ENCODE measurements at places on chromosomes 2 and 18.

GRCh38 chr18:22539051-22539765 is 121.5 kb upstream of the CTAGE1 start:
- DNase-seq = no peak

DNA sequence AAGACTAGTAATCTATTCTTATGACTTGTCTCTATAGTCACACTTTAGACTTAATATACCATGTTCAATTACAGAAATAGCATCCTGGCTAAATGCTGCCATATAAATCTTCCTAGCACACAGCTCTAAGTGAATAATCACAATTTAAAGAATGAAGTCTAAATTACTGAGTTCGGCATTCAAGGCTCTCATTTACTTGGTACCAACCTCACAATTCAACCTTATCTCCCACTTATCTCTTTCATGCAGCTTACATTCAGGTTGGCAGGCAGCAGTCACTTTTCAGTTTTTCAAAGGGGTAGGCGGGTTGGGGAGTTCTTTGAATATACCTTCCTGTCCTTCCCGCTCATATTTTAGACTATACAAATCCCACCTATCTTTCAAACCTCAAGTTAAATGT is 1.5 kb downstream of the MMADHC start:
- no peak for DNase-seq

GRCh38 chr2:52539026-52539970 is 1228.3 kb upstream of the CHAC2 start:
- DNase-seq = no peak

DNA sequence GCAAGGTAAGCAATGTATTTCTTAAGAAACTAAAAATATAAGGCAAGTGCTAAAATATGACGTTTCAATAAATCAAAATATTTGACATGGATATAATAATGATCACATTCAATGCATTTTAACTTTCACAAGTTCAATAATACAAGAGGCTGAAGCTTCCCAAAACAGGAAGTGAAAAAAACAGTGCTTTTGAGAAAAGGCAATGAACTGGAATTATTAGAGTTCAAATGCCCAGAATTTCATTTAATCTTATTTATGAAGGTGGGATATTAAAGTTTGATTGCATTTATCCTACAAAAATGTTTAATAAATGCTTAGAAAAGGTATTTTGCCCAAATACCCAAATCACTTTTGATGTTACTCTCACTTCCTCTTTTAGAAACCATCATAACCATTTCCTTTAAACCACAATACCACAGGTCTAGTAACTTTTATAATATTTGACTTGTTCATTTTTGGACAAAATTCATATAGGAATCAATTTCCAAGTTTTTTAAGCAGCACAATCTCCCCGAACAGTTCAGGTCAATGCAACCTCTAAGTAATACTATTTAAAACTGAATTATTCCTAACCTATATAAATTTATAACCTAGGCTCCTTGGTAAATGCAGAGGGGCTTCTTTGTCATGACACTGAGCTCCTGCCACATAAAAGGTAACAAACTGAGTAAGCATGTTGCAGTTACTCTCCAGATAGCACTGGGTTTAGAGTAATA is 2.1 kb downstream of the NCKAP1 start:
- no peak for DNase-seq

- no peak for DNase-seq
These were observed 348.5 kb downstream of the EN1 start for GRCh38 chr2:118498943-118499342.

DNA sequence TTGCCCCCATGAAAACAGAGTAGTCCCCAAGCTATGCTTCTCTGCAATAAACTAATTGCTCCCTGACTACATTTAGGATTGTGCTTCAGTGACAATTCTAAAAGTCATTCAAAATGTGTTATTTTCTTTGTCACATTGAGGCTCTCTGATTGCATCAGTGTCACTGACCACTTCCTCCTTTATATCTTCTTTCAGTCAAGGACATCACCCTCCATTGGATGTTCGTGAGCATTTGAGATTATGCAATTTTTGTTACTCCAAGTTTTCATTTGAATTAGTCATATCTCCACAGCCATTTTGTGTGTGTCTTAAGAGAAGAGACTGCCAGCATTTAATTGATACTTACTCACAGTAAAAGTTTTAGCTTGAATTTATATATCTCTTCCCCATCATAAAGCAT is 780.8 kb upstream of the GCFC2 start:
- DNase-seq = no peak

- DNase-seq = no peak
These were observed 232.8 kb downstream of the TCF4 start for GRCh38 chr18:55355223-55355622.

DNA sequence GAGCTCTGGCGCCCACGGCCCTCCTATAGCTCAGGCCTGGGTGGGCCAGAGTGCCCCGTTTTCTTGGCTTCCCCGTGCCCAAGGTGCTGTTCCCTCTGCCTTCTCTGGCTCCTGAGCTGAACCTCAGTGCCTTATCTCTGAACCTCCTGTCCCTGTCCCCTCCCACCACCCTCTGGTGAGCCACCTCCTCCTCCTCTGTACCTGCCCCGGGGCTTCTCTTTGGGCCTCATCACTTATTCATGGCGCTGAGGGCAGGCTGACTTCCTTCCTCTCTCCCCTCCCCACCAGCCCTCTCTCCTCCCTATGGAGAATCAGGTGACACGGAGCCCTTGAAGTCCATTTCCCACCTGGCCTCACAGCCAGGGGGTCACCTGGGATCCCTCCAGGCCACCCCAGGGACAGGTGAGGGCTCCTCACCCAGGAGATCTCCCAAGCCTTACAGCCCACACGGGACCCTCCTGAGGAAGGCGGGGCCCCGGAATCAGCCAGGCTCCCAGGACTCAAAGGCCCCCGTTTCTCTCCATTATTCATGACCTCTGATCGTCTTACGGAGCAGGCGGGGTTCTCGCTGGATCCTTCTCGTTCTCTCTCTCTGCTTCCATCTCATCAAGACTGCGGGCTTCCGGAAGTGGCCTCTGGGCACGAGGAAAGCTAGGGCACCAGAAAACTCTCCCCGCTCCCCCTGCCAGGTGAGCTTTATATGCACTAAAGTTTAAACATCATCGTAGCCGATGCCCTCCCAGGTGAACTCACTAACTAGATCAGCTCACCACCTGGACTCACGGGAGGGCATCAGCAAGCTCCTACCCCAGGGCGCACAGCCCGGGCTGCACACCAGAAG is at the start of gene LOXHD1:
Gene LOXHD1, minus strand, starts transcription at position 106 of the 841 bp plus-strand sequence. CDS start 187 bp downstream, outside the sequence.
- no peak for DNase-seq

DNA sequence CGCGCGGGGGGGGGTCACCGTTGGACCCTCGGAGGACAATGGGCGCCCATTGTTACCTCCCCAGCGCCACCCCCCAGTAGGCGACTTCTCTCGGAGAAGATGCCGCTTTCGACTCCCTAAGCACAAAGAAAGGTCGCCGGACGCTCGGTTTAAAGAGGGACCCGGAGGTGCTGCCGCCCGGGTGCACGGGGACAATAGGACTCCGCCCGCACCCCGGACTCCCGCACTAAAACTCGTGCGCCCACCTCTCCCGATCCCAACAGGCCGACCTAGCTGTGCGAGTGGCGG is 318 bp upstream of the CDC42EP3 start:
- no peak for DNase-seq
